ENCODE measurements at places on chromosomes 6 and 20. TPM values are rescaled to one million over a fixed set of nuclear protein-coding genes. Genes with fewer than 3 reads are reported as not detected.
A peak's percentile ranks its signal among the peaks of the same experiment; 100 is the strongest.

Gene B3GAT2
- 0.13 TPM for polyA plus RNA-seq

Gene HLA-DQA2
- polyA plus RNA-seq, result 5.9 TPM

Gene ZNF334
- polyA plus RNA-seq, result not detected

Gene REM1
- not detected for polyA plus RNA-seq

Gene GABRR1
- not detected for polyA plus RNA-seq

Gene GNL1
- 38.6 TPM for polyA plus RNA-seq

Gene ASIP
- 0.43 TPM for polyA plus RNA-seq

DNA sequence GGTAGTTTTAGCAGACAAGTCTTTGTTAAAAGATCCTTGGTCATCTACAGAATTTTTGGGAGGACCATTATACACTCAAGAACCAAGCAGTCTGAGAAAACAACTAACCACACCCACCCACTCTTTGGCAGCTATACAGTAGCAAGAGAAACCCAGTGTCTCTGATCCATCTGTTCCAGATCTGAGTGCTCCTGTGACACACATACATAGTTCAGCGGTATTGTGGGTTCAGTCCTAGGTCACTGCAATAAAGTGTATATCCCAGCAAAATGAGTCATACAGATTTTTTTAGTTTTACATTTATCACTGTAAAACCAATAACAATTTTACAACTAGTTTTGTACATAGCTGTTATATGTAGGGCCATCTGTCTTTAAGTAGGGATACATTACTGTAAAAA lies 47.4 kb upstream of the PAK5 start:
- H3K27me3 ChIP-seq, result no peaks in the 10 kb centered on the region
- H3K4me3 ChIP-seq, result no peak overlapping the region
- H3K27ac ChIP-seq, result no peak overlapping the region
- H3K4me1 ChIP-seq, result no peaks in the 10 kb centered on the region
- DNase-seq, result no peak

DNA sequence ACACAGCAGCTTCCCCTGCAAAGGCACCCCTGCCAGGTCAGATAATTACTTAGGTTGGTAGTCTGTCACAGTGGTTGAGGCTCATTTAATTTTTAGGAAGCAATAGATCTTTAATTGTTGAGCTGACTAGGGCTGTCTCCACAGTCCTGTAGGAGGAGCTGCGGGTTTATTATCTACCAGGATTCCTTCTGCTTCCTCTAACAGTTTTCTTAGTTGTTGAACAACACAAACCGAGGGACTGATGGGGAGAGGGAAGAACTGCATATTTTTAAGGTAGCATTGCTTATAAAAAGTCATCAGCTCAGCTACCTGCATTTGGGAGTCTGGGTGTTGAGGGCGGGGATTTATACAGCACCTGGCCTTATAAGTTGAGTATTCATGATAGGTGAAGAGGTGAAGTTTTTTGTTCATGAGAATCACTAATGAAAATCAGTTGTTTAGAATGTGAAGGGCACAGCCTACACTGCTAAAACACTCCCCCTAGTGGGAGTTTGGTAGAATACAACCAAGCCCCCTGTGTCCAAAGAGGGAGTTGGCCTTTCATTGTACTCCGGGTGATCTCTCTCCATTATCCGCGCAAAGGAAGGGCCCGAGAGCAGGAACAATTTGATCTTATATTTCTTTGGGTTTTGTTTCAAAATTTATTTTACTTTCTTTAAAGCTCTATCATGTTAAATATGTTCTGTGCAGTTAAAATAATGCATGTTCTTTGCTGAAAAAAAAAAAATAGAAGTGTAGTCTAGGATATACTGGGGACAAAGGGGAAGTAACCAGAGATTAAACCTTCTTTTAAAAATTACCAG lies 69.6 kb downstream of the SSR1 start:
- peak; percentile 57 for DNase-seq
- H3K4me3 ChIP-seq, result no peak overlapping the region

DNA sequence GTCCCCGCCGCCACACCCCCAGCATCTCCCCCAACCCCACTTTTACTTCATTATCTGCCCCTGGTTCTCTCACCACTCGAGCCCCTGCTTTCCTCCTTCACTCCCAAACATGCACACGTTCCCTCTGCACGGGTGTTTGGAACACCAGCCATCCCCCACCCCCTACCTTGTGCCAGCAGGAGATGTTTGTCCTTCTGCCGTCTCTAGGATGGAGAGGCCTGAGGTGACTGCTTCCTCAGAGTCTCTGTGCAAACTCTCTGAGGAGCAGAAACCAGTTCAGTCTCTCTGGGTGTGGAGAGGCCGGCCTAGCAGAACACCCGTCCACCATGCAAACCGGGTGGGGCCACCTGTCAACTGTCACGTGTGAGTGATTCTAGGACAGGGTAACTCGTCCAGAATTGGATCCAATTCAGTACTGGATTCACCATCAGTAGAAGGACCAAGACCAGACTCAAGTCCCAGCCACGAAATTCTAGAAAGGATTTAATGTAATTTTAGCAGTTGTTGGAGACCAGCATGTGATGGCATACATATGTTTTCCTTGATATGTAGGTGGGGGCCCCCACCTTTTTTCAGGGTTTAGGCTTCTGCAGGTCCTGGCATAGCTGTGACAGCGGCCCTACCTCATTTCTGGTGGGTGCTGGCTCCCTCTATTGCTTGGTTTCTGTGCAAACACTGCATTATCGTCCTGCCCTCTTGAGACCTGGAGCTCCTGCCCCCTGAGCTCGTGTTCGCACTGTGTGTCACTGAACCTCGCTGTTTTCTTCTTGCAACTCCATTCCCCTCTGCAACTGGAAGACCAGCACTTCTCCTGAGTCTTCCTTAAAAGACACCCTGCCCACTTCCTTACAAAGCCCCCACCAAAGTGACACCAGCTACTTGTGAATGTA lies at the start of gene RAET1E:
TSS of gene RAET1E (minus strand) at position 259 of the 890 bp plus-strand sequence. CDS start 7,212 bp downstream, outside the sequence.
- H3K4me1 ChIP-seq, result no peaks in the 10 kb centered on the region
- no peak within 1 kb of the TSS for H3K4me3 ChIP-seq
- no peaks in the 10 kb centered on the region for H3K36me3 ChIP-seq
- H3K27me3 ChIP-seq, result peaks cover 5% of the 10 kb centered on the region

DNA sequence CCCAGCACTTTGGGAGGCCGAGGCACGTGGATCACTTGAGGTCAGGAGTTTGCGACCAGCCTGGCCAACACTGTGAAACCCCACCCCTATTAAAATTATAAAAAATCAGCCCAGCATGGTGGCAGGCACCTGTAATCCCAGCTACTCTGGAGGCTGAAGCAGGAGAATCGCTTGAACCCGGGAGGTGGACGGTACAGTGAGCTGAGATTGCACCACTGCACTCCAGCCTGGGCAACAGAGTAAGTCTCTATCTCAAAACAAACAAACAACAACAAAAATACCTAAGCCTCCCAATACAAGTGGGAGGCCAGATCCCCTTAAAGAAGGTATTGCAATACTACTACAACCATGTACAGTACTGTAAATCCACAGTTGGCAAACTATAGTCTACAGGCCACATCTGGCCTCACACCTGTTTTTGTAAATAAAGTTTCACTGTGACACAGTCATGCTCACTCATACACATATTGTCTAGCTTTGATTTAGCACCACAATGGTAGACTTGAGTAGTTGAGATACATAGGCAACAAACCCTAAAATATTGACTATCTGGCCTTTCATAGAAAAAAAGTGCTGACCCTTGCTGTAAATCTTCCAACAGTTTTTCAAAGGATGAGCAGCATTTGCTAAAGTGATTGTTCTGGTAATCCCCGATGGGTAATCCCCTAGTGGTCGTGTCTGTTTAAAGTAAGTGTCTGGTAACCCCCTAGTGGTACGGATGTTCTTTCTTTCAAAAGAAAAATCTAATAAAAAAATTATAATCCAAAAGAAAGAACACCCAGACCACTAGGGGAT lies 202.0 kb downstream of the RNGTT start:
- peaks cover 4% of the 10 kb centered on the region for H3K36me3 ChIP-seq
- no peak for DNase-seq

DNA sequence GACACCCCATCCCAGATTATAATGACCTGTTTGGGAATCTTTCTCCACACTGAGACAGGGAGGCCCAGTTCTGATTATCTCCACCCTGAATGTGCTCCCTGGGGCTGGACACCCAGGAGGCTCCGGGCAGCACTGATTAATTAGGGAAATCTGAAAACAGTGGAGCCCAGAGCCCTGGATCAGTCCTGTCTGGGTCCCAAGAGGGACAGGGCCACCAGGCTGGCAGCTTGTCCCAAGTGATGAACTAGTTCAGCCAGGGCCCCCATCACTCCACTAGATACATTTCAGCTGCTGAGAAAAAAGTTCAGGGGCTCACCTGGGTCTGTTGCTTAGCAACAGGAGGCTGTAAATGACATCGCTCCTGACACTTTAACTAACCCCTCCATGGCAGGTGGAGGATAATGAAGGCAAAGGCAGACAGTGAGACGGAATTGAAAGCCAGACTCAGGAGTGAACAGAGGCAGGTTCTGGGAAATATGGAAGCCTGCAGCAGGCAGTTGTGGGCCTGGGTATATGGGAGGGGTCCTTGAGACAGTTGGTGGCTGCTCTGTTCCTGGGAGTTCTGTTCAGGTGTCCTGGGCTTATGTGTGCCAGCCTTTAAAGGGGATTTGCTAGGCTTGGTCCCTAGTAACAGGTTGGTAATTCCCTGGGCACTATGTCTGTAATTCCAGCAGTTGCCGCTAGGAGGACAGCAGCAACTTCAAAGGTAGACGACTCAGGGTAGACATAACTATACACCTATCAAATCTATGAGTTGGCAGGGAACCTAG lies 78.3 kb upstream of the CTNNBL1 start:
- H3K4me3 ChIP-seq, result no peak overlapping the region
- no peak overlapping the region for H3K27ac ChIP-seq
- peaks cover 13% of the 10 kb centered on the region for H3K27me3 ChIP-seq
- peak; percentile 29 for DNase-seq

GRCh38 chr6:73240730-73241129 lies 15.4 kb upstream of the KHDC1L start:
- H3K4me1 ChIP-seq, result no peaks in the 10 kb centered on the region
- no peak overlapping the region for H3K27ac ChIP-seq
- DNase-seq, result no peak
- no peak overlapping the region for H3K4me3 ChIP-seq
- peaks cover 3% of the 10 kb centered on the region for H3K27me3 ChIP-seq

DNA sequence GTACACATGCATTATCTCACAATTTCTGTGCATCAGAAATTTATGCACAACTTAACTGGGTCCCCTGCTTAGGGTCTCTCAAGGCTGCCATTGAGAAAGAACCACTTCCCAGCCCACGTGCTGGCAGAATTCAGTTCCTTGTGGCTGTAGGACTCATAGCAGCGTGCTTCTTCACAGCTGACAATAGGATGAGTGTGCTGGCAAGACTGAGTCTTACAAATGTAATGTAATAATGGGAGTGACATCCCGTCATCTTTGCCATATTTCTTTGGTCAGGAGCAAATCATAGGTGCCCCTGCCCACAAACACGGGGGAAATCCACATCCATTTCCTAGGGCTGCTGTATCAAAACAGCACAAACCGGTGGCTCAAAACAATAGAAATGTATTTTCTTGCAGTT lies 77.4 kb downstream of the FIG4 start:
- no peak overlapping the region for H3K27ac ChIP-seq
- peaks cover 49% of the 10 kb centered on the region for H3K36me3 ChIP-seq
- no peak for DNase-seq
- H3K4me1 ChIP-seq, result peaks cover 22% of the 10 kb centered on the region

DNA sequence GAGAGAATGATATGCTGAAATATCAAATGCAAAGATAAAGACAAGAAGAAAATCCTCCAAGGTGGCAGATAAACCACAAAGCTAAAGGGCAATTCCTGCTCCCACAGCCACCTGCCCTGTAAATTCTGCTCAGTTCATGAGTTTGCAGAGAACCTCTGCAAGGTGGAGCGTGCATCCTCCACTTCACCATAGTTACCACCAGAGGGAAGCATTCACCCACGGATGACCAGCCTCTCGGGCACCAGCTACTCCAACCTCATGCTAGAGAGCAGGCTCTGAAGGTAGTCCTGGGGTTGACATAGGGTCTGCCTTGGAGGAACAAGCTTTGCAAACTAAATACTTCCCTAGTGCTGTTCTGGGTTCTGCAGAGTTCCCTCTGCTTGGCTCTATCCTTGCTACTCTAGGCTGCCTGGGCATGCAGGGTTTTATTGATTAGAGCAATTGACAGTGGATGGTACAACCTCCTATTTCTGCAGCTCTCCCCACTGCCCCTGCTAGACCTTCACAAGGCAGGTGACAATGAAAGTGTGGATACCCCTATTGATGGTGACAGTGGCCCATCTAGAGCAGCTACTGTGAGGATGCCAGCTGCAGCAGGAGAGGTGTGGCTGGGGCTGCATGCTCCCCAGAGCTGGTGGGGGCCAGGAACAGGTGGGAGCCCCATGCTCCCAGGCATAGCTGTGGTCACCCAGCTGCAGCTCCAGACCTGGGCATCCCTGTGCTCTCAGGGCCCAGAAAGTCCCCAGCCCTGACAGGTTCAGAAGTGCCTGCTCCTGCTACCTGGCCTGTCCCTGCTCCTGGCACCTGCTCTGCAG lies 51.1 kb downstream of the GGTLC1 start:
- H3K27ac ChIP-seq, result no peak overlapping the region
- DNase-seq, result peak; percentile 78
- H3K4me3 ChIP-seq, result no peak overlapping the region
- H3K4me1 ChIP-seq, result peaks cover 4% of the 10 kb centered on the region

DNA sequence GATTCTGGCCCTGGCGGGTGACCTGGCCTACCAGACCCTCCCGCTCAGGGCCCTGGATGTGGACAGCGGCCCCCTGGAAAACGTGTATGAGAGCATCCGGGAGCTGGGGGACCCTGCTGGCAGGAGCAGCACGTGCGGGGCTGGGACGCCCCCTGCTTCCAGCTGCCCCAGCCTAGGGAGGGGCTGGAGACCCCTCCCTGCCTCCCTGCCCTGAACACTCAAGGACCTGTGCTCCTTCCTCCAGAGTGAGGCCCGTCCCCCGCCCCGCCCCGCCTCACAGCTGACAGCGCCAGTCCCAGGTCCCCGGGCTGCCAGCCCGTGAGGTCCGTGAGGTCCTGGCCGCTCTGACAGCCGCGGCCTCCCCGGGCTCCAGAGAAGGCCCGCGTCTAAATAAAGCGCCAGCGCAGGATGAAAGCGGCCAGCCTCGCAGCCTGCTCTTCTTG lies 868 bp upstream of the SLC2A4RG start:
- H3K27me3 ChIP-seq, result peaks cover 9% of the 10 kb centered on the region
- peaks cover 5% of the 10 kb centered on the region for H3K36me3 ChIP-seq
- H3K4me1 ChIP-seq, result peaks cover 23% of the 10 kb centered on the region
- DNase-seq, result peak; percentile 36
- no peak overlapping the region for H3K27ac ChIP-seq

GRCh38 chr20:52926505-52926904 lies 45.7 kb upstream of the TSHZ2 start:
- peaks cover 10% of the 10 kb centered on the region for H3K27me3 ChIP-seq
- H3K4me1 ChIP-seq, result no peaks in the 10 kb centered on the region
- H3K4me3 ChIP-seq, result no peak overlapping the region
- DNase-seq, result no peak
- no peaks in the 10 kb centered on the region for H3K36me3 ChIP-seq

Measured in immature natural killer cell (primary cell).